ENCODE measurements at places on chromosomes 4 and X. TPM values are rescaled to one million over a fixed set of nuclear protein-coding genes. Genes with fewer than 3 reads are reported as not detected.

SLITRK4 gene
- not detected for total RNA-seq

SULT1E1 gene
- total RNA-seq, result not detected

FAM90A26 gene
- total RNA-seq, result not detected

PAGE2 gene
- total RNA-seq, result not detected

TACR3 gene
- not detected for total RNA-seq

BEX5 gene
- 6.6 TPM for total RNA-seq

MORC4 gene
- 11.2 TPM for total RNA-seq

GABRQ gene
- not detected for total RNA-seq

ADH1B gene
- total RNA-seq, result not detected

LDOC1 gene
- 6.9 TPM for total RNA-seq

MAGEB10 gene
- total RNA-seq, result not detected

LCORL gene
- total RNA-seq, result 9.4 TPM

SPANXN3 gene
- total RNA-seq, result not detected

PDZD4 gene
- 1.0 TPM for total RNA-seq

ASB12 gene
- not detected for total RNA-seq

CXCL3 gene
- total RNA-seq, result not detected

All from activated naive CD4-positive, alpha-beta T cell treated with anti-CD3 and anti-CD28 coated beads for 36 hours (primary cell).